ENCODE measurements at places on chromosomes 5 and 9. TPM values are rescaled to one million over a fixed set of nuclear protein-coding genes. Genes with fewer than 3 reads are reported as not detected.
A peak's percentile ranks its signal among the peaks of the same experiment; 100 is the strongest.

PSAT1 gene
- total RNA-seq, result 39.9 TPM

PCDHGA7 gene
- total RNA-seq, result 12.7 TPM

CCDC127 gene
- 6.7 TPM for total RNA-seq

GRCh38 chr5:106267256-106267655 lies 1403.5 kb downstream of the EFNA5 start:
- no peak overlapping the region for H3K27ac ChIP-seq
- no peaks in the 10 kb centered on the region for H3K4me1 ChIP-seq
- H3K4me3 ChIP-seq, result no peak overlapping the region
- H3K36me3 ChIP-seq, result no peaks in the 10 kb centered on the region

GRCh38 chr5:111556501-111556900 lies 44.2 kb upstream of the STARD4 start:
- no peaks in the 10 kb centered on the region for H3K36me3 ChIP-seq
- no peak for DNase-seq
- no peaks in the 10 kb centered on the region for H3K27me3 ChIP-seq

DNA sequence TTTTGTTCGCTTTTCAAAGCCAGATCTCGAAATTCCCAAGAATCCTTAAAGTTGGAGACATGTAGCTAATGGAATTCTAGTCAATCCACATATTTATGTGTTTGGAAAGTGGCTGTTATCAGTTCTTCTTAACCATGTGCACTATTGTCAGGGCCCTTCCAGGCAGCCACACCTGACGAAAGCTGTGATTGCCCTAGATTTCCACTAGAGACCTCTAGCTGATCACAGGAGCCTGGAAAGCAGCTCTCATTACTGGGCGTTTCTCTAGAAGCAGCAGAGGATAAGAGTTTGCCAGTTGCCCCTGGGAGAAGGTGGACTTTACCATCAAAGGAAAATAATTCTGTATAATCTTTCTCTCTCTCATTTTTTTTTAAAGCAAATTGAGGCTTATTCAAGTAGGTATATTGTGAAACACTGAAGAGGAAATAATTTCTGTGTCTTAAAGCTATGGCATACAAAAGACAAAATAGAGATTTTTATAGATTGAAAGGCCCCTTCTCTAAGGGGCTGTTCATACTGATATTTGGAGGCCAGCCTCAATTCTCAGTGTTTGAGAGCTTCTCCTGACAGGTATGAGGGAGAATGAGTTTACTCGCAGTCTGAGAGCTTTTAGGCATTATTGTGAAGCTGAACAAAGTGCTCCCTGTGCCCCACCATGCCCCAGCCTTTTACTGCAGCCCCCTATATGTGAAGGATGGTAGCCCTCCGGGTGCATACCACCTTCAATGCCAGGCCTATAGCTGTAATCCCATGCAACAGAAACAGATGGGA lies 405.4 kb upstream of the ACTBL2 start:
- H3K27me3 ChIP-seq, result no peaks in the 10 kb centered on the region
- DNase-seq, result peak; percentile 71
- H3K27ac ChIP-seq, result no peak overlapping the region
- no peak overlapping the region for H3K4me3 ChIP-seq
- H3K4me1 ChIP-seq, result no peaks in the 10 kb centered on the region

GRCh38 chr5:40958811-40959210 lies 49.5 kb downstream of the C7 start:
- H3K27me3 ChIP-seq, result no peaks in the 10 kb centered on the region
- no peak overlapping the region for H3K27ac ChIP-seq
- H3K4me3 ChIP-seq, result no peak overlapping the region
- H3K4me1 ChIP-seq, result peaks cover 4% of the 10 kb centered on the region
- H3K36me3 ChIP-seq, result no peaks in the 10 kb centered on the region

DNA sequence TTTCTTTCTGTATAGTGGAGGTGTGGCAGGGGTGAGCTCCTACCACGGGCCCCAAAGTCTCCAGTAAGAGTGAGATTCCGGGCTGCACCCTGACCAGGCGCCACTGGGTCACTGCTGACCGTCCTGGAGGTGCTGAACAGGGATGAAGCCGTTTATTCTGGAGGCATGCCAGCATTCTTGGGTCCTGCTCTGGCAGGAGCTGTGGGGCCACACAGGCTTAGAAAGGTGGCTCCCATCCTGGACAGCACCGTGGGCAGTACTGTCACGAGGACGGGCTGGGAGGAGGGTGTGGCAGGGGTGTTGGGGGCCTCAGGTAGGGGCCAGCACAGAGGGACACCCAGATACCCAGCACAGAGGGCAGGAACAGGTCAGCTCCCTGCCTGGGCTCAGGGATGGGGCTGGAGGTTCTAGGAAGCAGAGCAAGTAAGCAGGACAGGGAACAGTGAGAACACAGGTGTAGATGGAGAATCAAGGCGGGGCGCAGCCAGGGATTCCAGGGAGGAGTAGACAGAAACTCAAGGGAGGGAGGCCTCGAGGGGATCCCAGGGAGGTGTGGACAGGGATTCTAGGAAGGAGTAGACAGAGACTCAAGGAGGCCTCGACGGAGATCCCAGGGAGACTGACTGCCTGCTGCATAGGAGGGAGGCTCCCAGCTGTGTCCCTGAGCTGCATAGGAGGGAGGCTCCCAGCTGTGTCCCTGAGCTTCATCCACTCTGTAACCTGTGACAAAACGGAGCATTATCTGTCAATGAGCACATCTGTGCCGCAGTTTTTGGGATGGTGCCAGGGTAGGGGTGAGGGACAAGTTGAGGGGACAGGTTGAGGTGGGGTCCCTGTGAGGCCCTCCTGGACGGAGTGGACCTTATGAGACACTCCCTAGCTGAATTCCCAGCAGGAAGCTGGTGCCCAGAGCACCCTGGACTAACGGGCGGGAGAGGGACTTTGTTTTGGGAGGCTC lies 1.1 kb upstream of the PLEKHG4B start:
- no peaks in the 10 kb centered on the region for H3K27me3 ChIP-seq
- no peak for DNase-seq
- H3K4me1 ChIP-seq, result no peaks in the 10 kb centered on the region
- H3K4me3 ChIP-seq, result peak overlapping the region; percentile 51
- H3K36me3 ChIP-seq, result no peaks in the 10 kb centered on the region

- H3K27ac ChIP-seq, result no peak overlapping the region
- H3K4me1 ChIP-seq, result no peaks in the 10 kb centered on the region
- H3K27me3 ChIP-seq, result no peaks in the 10 kb centered on the region
- no peaks in the 10 kb centered on the region for H3K36me3 ChIP-seq
Observed at GRCh38 chr9:73204936-73205335, 53.3 kb downstream of the ANXA1 start.

DNA sequence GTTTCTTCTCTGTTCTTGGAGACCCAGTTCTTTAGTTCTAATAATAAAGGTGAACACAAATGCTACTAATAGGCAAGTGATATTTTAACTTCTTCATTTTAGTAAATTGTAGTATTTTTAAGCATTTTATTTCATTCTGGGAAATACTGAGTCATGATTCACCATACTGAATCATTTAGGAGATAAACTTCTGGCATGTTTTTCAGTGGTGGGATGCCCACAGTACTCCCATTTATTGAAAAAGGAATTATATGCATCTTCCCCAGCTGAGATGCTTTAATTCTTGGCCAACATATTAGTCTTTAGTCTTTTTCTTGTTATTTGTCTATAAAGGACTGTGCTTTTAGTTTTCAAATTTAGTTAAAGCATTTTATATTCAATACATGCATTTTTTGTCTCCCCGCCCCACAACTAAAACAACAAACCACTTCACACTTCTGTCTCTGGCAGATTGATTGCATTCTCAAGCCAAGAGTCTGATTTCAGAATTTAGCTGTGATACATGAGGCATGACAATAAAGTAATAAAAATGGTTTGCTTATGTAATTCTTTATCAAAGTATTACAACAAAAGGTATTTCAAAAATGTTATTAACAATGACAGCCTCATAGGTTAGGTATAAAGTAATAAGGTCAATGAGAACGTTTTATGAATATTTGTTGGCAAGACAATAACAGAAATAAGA lies 125.2 kb upstream of the CDH18 start:
- H3K4me3 ChIP-seq, result no peak overlapping the region
- H3K36me3 ChIP-seq, result no peaks in the 10 kb centered on the region
- no peaks in the 10 kb centered on the region for H3K4me1 ChIP-seq
- no peak for DNase-seq
- H3K27me3 ChIP-seq, result no peaks in the 10 kb centered on the region

GRCh38 chr5:179348843-179349242 lies 3.6 kb upstream of the ADAMTS2 start:
- no peak overlapping the region for H3K27ac ChIP-seq
- H3K4me1 ChIP-seq, result peaks cover 7% of the 10 kb centered on the region
- no peaks in the 10 kb centered on the region for H3K36me3 ChIP-seq

GRCh38 chr9:98974106-98974505 lies 30.4 kb downstream of the COL15A1 start:
- H3K27me3 ChIP-seq, result no peaks in the 10 kb centered on the region
- no peaks in the 10 kb centered on the region for H3K36me3 ChIP-seq
- DNase-seq, result no peak
- H3K27ac ChIP-seq, result peak overlapping the region; percentile 72
- H3K4me3 ChIP-seq, result no peak overlapping the region
